ENCODE measurements at places on chromosomes 3 and 15.
A peak's percentile ranks its signal among the peaks of the same experiment; 100 is the strongest.

DNA sequence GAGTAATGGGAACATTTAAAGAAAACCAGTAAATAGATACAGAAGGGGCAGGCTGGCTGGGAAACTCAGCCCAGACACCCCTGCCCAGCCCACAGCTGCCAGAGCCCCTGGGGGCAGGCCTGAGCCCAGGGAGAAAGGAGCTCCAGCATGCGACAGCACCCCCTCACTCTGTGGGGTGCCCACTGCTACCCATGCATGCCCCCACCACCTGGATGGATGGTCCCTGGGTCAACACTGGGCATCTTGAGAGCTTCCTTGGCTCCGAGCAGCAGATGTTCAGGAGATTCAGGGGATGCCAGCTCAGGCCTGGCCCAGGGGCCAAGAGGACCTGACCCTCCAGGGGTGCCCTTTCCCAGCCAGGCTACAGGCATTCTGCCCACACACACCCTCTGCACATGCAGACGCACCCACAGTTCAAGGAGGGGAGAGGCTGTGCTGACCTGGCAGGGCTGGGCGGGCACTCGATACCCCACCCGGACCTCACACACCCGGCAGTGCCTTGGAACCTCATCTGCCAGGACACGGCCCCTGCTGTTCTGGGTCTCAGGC, 31.5 kb downstream of the PTH1R start:
- no peak for DNase-seq

- no peak for DNase-seq
These were observed 15.6 kb downstream of the SNAP23 start for GRCh38 chr15:42511007-42511391.

GRCh38 chr3:16468336-16469098, 45.0 kb downstream of the RFTN1 start:
- no peak for DNase-seq

- no peak for DNase-seq
These were observed 602.0 kb upstream of the KCNMB2 start for GRCh38 chr3:177934001-177934891.

DNA sequence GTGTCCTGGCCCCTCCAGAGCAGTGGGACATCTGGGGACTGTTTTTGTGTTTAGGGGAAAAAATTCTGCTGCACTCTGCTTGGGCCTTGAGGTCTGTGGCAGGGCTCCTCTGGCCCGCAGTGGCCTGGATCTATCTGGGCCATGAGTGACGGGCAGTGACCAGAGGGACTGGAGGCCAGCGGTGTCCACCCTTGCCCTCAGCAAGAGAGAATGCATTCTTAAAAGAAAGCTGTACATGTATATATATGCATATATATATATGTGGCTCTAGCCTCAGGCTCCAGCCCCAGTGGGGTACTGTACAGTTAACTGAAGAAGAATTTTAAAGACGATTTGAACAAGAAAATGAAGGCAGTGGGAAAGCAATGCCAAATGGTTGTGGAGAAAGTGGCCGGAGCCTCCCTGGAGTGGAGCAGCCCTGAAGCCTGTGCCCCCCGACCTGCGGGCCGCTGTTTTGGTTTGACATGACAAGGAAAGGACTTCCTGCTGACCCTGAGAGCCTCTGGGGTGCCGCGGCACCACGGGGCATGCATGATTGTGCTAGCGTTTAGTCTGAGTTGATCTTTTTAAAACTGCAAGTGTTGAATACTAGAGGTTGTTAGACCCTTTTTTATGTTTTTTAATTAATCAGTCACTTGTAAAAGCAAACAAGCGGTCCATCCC, 52.2 kb downstream of the PLXNA1 start:
- DNase-seq: no peak

- DNase-seq: no peak
These were observed 746.3 kb downstream of the FHIT start for GRCh38 chr3:60504827-60505457.

DNA sequence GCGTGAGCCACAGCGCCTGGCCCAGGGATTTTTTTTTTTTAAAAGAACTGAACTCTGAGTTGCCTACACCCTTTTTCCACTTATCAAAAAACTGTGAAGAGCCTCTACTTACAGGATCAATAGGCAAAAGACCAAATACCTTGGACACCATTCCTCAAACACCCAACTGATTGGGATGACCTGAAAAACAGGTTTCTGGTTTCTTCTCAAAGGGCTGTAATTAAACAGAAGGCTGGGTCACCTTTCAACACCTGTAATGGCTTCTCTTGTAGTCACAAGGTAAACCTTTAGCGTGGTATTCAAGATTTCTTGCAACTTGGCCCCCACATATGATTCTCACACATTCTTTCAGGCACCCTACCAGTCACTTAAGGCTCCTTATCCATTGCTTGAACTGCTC, 38.4 kb upstream of the PLXND1 start:
- DNase-seq: no peak

- DNase-seq: no peak
These were observed 17.1 kb downstream of the SLC9A9 start for GRCh38 chr3:143831208-143831607.

DNA sequence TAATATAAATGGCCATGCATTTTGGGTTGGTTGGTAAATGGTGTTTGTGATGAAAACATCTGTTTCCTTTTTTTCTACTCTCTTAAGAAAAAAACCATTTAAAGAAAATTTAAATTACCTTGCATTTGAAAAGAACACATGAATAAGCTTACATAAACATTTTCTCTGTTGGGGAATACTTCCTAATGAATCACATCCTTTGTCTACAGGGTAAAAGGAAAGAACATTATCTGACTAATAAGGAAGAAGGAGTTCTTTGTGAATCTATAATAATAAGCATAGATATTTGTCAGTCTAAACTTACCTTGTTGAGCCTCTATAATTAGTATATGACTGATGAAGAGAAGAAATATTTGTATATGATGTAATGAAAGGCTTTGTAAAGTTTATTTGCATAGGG, 254.1 kb upstream of the ZNF717 start:
- no peak for DNase-seq

DNA sequence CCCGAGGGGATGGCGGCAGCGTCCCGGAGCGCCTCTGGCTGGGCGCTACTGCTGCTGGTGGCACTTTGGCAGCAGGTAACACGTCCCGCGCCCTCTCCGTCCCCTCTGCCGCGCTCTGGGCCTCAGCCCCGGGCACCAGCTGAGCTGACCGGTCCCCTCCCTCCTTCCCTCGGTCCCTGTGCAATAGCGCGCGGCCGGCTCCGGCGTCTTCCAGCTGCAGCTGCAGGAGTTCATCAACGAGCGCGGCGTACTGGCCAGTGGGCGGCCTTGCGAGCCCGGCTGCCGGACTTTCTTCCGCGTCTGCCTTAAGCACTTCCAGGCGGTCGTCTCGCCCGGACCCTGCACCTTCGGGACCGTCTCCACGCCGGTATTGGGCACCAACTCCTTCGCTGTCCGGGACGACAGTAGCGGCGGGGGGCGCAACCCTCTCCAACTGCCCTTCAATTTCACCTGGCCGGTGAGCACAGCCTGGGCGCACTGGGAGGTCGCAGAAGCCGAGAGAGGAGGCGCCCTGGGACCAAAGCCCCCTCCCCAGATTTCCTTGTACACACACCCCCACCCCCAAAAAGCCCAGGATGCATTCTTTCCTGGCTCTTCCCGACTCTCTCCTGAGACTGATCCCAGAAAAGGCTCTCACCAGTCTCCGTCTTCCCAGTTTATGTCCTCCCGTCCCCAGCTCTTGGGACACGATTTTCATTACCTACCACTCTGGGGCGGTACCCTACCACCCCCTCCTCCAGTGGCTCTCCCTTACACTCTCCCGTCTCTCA, 705 bp downstream of the DLL4 start:
- DNase-seq: no peak

- no peak for DNase-seq
These were observed 9.2 kb downstream of the CKMT1A start for GRCh38 chr15:43702701-43703424.

DNA sequence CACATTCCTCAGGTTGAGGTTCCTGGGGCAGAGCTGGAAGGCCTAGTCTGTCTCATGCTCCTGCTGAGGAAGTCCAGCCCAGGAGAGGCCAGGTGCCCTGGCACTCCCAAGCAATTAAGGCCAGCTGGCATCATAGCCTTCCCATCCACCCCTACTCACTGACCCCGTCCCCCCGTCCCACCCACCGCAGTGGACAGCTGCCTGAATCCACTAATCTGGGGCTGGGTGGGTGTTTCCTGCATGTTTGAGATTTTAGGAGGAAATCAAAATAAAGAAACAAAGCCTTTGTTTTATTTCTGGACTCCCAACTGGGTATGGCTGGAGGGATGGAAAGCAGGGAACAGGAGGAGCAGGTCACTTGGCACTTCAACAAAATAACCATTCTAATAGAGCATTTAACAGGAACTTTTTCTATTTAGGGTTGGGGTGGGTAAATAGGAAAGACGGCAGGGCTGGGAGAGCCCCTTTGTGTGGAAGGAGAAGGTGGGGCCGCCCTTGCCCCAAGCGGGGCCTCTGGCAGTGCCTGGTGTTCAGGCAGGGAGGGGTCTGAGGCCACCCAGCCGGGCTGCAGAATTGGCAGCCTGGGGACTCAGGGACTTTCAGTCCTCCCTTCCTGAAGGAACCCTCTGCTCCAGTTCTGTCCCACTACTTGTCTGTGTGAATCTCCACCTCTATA, 8.5 kb downstream of the MRAS start:
- DNase-seq: no peak

- DNase-seq: no peak
These were observed 671.4 kb downstream of the AGBL1 start for GRCh38 chr15:86751116-86751515.

DNA sequence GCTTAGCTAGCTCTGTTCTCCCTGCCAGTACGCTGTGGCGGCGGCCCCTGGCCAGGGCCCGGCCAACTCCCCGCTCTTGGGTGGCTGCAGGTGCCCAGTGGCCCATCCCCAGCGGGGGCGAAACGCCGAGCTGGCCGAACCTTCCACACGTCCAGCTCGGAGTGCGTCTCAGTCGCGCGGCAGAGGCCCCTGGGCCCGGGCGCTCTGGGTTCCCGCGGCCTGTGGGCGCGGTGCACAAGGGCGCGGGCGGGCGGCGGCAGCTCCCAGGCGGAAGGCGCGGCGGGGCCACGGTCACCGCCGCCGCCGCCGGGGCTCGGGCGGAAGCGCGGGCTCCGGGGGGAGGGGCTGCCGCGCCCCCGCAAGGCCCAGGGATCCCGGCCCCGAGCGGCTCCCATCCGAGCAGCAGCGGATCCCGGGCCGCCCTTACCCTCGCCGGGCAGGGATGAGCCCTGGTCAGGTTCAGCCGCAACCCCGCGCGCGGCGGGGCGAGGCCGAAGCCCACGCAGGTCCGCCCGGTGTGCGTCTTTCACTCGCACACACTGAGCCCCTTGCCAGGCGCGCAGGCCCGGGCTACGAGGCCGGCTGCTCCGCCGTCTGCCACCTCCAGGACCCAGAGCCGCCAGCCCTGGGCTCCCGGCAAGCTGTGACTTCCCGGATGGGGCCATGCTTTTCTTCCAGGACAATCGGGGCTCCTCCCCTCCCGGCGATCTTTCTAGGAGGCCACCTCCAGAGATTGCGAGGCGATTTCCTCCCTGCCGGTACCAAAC, 54.2 kb downstream of the CCDC54 start:
- peak; percentile 67 for DNase-seq

DNA sequence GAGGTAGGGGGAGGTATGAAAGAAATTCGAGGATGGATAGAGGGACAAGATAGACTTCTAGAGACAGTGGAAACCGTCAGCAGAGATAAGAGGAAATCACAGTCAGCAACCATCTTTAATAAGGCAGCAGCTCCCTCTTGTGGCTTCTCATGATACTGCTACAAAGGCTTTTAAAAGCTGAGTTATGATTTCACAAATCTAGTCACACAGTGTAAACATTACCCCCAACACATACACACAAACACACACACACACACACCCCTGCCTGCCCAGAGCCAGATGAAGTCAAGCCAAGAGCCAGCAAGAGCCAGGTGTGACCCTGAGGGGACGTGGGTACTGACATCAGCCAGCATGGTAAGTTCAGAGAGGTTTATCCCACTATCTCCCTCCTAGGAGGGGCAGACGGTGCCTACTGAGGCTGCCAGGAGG, 18.9 kb upstream of the TGM5 start:
- DNase-seq: peak; percentile 81

DNA sequence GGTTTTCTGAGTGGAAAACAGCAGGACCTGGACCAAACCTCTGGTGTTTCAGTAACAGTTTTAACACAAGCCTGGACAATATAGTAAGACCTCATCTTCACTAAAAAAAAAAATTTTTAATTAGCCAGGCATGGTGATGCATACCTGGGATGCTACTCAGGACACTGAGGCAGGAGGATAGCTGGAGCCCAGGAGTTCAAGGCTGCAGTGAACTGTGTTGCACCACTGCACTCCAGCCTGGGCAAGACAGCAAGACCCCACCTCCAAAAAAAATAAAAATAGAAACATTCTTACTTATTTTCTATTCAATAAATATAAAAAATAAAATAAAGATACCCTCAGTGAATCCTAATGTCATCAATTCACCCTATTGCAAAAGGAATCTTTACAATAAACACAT, 21.5 kb downstream of the ULK4 start:
- no peak for DNase-seq

GRCh38 chr3:106068381-106068780, 199.6 kb upstream of the CBLB start:
- DNase-seq: no peak

- peak; percentile 55 for DNase-seq
These were observed 88.4 kb upstream of the GALNT15 start for GRCh38 chr3:16085884-16086608.

- DNase-seq: no peak
These were observed 54.7 kb upstream of the ATP13A3 start for GRCh38 chr3:194541483-194541882.

- no peak for DNase-seq
These were observed 459.1 kb upstream of the MDFIC2 start for GRCh38 chr3:70771426-70772147.

GRCh38 chr3:71979175-71979574, 194.2 kb upstream of the PROK2 start:
- no peak for DNase-seq

- DNase-seq: no peak
These were observed 16.6 kb upstream of the SEC13 start for GRCh38 chr3:10337323-10338163.

- DNase-seq: no peak
These were observed 120.0 kb downstream of the EEFSEC start for GRCh38 chr3:128273109-128273840.

DNA sequence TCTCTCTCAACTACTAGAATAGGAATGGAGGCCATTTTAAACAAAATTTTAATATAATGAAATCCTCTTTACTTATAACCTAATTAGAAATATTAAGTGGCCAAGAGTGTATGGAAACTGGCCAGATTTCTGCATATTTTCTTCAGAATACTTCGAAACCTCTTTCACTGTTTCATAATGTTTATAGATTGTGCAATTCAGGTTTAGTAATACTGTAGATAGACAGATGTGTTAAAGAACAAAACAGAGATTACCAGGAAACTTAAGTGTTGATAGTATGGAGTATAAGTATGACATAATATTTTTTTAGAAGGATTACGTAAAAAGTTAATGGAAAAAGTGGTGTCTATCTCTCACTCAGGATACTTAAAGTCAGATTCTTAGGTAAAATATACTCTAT, 4.7 kb downstream of the ABHD5 start:
- DNase-seq: no peak

- DNase-seq: no peak
These were observed 99.8 kb downstream of the ATP10A start for GRCh38 chr15:25763331-25763751.

GRCh38 chr3:151541178-151541577, 80.3 kb upstream of the IGSF10 start:
- DNase-seq: no peak
